ENCODE measurements at places on chromosomes 3 and 15.
A peak's percentile ranks its signal among the peaks of the same experiment; 100 is the strongest.

- peak; percentile 85 for DNase-seq
Measured at GRCh38 chr15:72358650-72359171, 17.1 kb downstream of the HEXA start.

DNA sequence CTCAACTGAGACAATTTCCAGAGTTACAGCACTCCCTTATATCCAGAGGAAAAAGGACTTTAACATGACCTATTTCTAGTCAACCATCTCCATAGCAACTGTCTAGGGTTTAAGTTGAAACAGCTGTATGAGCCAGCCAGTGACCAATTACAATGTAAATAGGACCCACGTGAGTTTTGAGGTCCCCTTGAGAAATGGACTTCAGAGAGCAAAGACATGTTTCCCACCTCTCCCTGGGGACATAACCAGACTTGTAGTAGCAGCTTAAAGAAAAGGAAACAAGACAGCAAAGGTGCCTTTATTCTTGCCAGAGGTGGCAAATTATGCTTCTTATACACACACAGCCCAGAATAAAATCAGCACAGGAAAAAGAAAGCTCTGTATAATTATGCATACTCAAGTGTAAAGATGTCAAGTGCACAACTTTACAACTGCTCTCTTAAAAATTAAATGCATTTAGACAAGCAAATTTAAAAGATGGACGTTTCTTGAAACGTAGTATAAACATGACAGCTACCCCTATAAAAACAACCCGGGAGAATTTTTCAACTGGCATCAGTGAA, 40.2 kb downstream of the SUMF1 start:
- DNase-seq, result peak; percentile 59

GRCh38 chr3:100169201-100169920, 55.1 kb upstream of the FILIP1L start:
- DNase-seq, result no peak

DNA sequence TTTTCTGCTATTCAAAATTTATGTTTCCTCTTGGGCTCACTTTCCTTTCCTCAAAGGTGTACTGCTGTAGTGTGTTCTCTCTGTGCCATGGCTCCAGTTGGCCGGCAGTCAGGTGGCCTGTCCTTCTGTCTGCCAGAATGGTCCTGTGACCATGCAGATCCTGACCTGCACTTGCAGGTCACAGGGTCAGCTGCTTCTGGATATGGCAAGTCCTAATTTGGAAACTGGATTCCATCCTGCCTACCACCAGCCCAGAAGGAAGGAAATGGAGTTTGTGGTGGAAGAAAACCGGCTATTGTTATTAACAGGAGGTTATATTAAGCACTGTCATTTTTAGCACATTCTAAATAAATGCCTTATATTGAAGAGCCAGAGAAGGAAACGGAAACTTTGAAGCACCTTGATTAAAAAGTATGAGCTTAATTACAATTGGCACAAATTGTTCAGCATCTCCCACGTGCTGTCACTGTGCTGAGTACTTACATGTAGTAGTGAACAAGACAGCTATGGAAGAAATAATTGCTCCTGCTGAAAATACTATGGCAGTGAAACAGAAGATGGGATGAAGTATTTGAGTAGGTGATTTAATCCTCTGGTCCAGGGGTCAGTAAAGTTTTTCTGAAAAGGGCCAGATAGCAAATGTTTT, 362.8 kb downstream of the PTPRG start:
- DNase-seq, result no peak

GRCh38 chr3:43774799-43775198, 84.1 kb downstream of the ABHD5 start:
- DNase-seq, result no peak

GRCh38 chr3:7871003-7871560, 630.5 kb upstream of the LMCD1 start:
- no peak for DNase-seq

DNA sequence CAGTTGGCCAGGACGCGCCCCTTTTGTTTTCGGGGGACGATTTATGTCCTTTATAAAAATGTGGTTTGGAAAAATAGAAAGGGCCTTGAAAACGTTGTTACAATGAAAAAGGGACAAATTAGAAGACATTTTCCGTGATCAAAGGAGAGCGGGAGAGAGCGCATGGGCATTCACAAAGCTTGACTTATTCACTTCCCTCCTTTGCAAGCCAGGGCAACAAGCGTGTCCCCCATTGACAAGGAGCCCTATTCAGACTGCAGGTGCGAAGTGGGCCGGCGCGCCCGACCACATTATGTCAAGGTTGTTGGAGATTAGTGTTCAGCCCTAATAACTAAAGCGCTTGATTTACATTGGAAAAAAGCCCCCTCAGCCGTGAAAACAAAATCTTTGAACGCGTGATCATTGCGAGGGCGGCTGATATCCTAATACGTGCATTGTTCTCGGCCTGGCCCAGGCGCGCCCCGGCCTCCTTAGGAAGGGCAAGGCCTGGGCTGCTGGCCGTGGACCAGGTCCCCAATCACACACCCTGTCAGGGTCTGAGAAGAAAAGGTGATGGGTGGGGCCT, 25.9 kb downstream of the ZIC4 start:
- no peak for DNase-seq

DNA sequence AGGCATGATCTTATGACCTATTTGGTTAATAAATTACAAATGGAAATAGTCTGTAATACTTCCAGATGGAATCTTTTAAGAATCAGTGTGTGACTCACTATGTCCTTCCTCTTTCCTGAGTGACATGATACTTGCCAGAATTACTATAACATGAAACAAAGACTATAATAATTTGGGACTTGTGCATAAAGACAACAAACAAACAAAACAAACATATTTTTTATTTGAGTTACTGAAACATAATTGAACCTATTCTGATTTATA, 1268.1 kb downstream of the OTOL1 start:
- no peak for DNase-seq

- peak; percentile 53 for DNase-seq
Measured at GRCh38 chr15:48603123-48603500, 42.4 kb downstream of the FBN1 start.

GRCh38 chr3:48187579-48188265, 495 bp downstream of the CDC25A start:
- peak; percentile 13 for DNase-seq

DNA sequence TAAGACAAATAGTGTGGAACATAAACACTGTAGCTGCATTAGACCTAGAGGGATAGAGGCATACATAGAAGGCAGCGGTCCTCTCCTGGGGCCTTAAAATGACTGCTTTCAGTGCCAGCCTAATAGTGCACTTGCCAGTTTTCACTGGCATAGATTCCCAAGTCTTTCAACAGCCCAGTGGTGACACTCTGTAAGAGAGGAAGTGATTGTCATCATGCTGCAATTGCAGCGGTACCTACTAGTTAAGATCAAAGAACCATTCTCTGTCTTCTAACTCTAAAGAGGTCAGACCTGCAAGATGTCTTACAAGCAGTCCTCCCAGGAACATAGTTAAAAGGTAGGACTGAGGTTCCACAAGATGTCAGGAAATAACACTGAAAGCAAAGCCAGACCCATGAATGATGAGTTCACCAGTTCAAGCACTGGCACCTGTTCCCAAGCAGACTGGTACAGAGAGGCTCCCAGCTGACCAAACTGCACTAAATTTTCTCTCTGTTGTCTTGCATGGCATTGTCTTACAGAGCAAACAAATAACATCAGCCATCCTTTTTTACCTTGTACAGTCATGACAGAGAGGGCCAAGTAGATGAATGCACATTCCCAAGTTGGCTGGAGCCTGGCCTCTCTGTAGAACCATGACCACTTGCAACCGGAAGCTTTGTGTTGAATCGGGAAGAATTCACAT, 100.5 kb upstream of the SKOR1 start:
- DNase-seq, result no peak
